ENCODE measurements at places on chromosomes 5 and 9.

DNA sequence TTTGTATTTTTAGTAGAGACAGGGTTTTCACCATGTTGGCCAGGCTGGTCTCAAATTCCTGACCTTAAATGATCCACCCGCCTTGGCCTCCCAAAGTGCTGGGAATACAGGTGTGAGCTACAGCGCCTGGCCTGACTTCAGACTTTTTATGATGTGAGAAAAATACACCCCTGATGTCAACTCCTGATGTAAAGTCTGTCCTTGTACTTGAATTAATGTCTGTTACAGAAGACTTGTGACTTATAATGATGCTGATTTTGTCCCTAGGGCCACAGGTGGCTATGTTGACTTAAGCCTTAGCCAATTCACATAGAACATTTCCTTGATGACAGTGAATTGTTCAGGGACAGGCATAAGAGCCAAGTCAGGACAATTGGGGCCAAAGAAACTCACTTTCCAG, 42.5 kb upstream of the MELK start:
- DNase-seq, result no peak

- DNase-seq, result peak; percentile 26
These were observed 152.9 kb downstream of the SGCD start for GRCh38 chr5:156479849-156480248.

DNA sequence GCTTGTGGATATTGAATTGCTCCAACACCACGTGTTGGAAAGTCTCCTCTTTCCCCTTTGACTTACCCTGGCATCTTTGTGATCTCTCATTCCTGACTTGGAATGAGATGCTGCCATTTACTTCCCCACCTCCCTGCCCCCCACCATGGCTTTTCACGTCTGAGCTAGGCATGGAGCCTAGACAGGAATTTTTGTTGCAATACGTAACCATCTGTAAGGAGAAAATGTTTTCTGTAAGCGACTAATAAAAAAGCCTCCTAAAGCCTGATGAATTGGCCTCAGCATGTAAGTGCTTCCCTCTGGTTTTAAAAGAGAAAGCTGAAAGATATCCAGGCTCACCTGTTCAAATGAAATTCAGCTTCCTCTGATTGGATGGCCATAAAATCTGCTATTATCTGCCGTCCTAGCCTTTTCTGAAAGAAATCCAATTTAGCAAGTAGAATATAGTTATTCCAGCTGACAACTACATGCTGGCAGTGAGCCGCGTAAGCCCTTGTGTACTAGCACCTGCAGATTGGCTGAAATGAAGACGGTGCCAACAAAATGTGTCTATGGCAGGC, 200.1 kb downstream of the NSG2 start:
- DNase-seq, result no peak

DNA sequence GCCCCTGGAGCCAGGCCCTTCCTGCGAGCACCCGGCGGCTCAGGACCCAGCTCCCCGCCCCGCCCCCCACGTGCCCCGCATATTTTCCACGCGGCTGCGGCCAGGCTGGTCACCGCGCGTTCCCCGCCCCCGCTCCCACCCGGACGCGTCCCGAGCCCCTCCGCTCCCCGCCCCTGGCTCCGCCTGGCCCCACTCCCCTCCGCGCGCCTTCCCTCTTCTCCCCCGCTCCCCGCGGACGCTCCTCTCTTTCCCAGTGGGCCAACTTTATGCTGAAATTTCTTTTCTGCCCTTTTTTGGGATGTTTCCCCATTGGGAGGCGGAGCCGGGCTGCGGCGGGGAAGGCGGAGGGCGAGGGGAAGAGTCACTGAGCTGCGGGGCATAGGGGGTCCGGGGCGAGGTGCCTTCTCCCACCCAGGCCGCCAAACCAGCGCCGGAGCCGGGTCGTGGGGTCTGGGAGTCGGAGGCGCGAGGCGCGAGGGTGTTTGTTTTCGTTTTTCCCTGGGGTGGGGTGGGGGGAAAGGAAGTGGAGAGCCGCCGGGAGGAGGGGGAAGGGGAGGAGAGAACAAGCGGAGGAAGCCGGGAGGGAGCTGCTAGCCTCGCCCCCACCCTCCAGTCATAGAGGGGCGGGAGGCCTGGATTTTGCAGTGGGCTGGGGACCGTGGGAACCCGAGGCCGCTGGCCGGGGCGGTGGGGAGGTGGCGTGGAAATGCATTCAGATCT, 1.0 kb upstream of the TPM2 start:
- no peak for DNase-seq

DNA sequence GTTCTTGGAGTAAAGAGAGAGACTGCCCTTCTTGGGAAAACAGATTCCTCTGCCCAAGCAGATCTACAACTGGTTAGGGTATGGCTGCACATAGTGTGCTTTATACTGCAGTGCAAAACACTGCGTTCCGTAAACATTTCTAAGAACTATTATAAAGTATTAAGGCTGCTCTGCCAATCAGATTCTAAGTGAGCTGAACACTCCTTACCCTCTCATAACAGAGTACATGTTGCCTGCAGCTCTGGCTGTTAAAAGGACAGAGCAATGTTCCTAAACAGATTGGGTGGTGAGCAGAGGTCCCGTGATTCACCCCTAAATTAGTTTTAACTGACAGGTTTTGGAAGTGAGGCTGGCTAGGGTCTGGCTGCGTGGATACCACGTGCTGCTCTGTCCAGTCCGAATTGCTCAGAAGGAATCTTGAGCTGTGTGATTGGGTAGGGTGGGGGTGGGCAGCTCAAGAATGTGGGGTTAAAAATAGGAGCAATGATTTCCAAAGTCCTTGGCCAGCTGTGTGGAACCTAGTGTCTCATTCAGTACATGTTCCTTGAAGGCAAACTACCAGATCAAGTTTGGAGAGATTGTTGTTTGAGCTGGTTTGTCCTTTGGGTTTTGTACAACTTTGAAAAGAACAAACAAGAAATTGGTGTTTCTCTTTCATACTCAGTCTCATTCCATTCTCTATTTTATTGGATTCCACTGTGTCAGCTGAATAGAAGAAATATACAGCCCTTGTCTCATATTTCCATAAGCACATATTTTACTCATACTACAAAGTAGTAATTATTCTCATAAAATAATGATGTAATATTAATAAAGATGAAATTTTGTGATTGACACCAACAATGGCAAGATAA, 497.6 kb upstream of the CD180 start:
- no peak for DNase-seq

DNA sequence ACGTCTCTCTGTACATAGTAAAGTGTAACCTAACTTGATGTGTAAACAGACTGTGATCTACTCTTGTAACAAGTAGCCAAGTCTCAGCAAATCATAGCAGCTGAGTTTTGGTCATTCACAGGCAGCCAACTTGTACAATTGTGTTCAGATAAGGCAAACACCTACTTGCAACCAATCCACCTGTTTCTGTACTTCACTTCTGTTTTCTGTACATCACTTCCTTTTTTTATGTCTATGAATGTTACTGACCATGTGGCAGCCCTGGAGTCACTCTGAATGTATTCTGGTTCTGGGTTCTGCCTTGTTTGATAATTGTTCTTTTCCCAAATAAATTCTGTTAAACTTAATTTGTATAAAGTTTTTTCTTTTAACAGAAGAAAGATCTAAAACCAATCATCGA, 26.0 kb downstream of the RLN2 start:
- DNase-seq, result no peak
